ENCODE measurements at places on chromosomes 1 and 21.

DNA sequence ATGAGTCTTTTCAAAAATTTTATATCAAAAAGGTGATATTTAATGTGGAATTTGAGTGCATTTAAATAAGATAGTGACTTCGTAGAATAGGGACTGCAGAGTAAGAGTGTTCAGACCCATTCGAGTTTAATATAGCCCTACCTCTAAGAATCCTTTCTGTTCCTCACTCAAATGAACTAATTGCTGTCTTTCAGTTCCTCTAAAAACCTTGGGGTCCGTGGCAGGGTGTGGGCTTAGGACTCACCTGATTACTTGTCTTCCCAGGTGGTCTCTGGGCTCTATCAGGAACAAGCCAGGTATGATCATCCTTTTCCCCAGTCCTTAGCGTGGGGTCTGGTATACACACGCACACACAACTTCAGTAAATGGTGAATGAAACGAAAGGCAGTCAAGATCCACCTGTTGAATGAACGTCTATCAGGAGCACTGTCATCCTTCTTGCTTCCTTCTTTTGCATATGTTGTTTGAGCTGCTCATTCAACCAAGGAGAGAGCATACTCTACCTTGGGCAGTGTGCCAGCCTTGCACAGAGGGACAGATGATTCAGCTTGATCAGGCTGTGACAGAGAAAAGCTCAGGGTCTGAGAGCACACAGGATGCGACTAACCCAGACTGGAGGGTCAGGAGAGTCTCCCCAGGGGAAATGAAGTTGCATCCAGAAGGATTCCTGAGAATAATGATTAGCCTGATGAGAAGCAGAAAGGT is 1.2 kb upstream of the RNF11 start:
- no peaks in the 10 kb centered on the region for H3K27me3 ChIP-seq
- H3K36me3 ChIP-seq, result no peaks in the 10 kb centered on the region
- H3K4me3 ChIP-seq, result no peak overlapping the region
- peak; percentile 73 for DNase-seq

DNA sequence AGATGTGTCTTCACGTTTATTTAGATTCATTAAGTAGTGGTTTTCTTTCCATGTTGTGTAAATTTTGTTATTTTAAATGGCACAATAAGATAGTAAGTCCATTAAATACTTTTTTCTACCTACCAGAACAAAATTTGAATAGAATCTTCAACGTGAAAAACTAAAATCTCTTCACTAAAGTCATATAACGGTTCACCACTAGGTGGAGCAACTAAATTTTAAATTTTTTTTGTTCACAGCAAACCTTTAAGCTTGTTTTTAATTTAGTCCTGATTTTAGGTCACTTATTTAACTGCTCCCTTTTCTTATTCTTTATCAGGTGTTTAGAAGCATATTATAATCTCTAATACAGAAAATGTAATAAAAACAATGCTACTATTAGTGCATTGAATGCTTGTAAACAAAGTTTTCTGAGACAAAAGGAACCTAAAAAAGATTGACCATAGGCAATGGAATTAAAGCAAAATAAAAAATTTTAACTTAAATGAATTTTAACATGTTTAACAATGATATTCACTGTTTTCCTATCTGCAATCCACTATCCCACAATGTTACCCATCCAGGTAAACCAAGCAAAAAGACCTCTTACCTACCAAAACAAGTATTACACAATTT is 28.3 kb upstream of the PKN2 start:
- H3K4me1 ChIP-seq, result no peaks in the 10 kb centered on the region
- H3K4me3 ChIP-seq, result no peak overlapping the region
- DNase-seq, result no peak
- no peaks in the 10 kb centered on the region for H3K36me3 ChIP-seq
- H3K27me3 ChIP-seq, result no peaks in the 10 kb centered on the region

GRCh38 chr1:15312626-15313411 is 65.8 kb downstream of the FHAD1 start:
- H3K4me1 ChIP-seq, result no peaks in the 10 kb centered on the region
- no peak overlapping the region for H3K27ac ChIP-seq
- no peak overlapping the region for H3K4me3 ChIP-seq
- no peak for DNase-seq
- no peaks in the 10 kb centered on the region for H3K36me3 ChIP-seq

DNA sequence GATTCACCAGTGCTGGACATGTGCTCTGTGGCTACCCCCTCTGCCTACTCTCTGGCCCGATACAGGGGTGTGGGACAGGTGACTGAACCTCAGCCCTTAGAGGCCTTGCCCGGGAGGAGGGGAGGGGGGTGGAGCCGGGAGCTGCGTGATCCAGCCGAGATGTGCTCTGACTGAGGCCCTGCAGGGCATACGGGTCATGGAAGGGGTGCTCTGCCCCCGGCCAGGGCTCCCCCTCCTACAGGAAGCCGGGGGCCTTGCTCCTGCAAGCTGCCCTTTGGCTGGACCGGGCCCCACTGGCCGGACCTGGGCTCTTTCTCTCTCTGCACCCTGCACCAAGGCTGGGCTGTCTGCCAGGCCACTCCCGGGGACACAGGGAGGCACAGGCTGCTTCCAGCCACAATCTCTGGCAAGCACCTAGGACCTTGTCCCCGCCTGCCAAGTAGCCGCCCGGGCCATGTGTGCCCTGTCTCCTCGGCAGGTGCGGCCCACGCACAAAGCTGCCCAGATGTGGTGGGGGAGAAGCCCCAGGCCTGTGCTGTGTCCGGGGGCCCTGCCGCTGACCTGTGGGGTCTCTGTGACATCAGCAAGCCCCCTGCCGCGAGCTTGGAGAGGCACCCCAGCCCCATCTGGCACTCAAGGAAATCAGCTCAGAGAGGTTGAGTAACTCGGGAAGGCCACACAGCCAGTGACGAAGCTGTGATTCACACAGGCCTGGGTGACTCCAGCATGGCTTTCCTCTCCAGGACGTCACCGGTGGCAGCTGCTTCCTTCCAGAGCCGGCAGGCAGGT is 1.5 kb downstream of the SCNN1D start:
- H3K27ac ChIP-seq, result peak overlapping the region; percentile 61
- H3K4me3 ChIP-seq, result no peak overlapping the region
- peak; percentile 93 for DNase-seq
- H3K4me1 ChIP-seq, result peaks cover 13% of the 10 kb centered on the region
- peaks cover 12% of the 10 kb centered on the region for H3K27me3 ChIP-seq

DNA sequence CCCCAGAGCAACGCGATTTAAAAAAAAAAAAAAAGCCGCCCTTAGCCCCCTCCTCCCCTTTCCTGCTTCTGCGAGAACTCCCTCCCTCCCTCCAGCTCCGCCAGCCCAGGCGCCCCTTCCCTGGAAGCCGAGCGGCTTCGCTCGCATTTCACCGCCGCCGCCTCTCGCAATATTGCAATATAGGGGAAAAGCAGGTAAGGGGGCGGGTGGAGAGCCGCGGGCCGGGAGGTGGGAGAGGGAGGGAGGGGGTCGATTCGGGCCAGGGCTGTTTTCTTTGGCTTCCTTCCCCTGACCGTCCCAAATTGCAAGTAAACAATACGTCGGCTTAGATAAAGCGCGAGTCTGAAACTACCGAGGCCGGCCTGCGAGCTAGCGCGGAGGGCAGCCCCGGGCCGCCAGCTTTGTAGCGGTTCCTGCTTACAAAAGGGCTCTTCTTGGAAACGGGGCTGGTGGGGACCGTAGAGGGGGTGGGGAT is 408 bp downstream of the LMO4 start:
- peak overlapping the region; percentile 61 for H3K4me3 ChIP-seq
- peak overlapping the region; percentile 93 for H3K27ac ChIP-seq
- H3K36me3 ChIP-seq, result no peaks in the 10 kb centered on the region
- peaks cover 9% of the 10 kb centered on the region for H3K4me1 ChIP-seq
- no peaks in the 10 kb centered on the region for H3K27me3 ChIP-seq

DNA sequence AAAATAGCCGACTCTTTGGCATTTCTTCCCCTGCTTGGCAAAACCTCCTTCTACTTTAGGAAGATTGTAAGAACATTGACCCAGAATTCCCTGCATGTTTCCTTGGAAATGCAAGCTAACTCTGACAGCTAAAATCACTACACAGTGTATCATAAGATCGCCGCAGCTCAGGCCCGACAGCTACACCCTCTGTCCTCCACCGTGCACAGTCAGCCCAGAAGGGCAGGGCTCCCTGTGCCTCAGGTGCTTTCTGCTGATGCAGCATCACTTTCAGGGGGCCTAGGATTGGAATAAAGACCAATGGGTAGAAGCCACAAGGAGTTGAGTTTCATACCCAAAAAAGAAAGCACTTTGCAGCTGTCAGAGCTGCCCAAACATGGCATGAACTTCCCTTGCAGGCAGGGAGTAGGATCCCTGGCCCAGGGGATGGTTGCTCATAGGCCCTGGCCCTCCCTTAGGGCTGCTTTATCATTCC is 145.3 kb downstream of the SEC16B start:
- no peaks in the 10 kb centered on the region for H3K36me3 ChIP-seq
- no peak for DNase-seq
- no peaks in the 10 kb centered on the region for H3K4me1 ChIP-seq
- H3K4me3 ChIP-seq, result no peak overlapping the region
- H3K27ac ChIP-seq, result no peak overlapping the region
- no peaks in the 10 kb centered on the region for H3K27me3 ChIP-seq

DNA sequence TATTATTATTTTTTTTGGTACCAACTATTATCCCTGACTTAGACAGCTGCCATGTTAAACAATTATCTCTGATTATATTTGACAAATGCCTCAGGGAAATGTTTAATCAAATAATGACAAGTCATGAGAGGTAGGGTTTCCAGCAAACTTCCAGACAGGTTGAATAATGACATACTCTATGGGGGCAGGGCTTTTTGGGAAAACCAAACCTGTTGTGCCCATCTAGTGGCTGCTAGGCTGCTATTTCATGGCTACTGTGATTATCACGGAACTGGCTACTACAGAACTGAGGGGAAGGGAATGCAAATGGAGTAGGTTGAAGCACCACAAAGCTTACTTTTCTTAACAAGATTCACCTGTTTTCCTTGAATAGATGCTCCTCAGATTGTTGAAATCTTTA is 77.6 kb downstream of the DUSP10 start:
- no peak overlapping the region for H3K27ac ChIP-seq
- no peak overlapping the region for H3K4me3 ChIP-seq
- no peaks in the 10 kb centered on the region for H3K36me3 ChIP-seq
- H3K27me3 ChIP-seq, result no peaks in the 10 kb centered on the region

All from colonic mucosa (tissue), 4 donors.